Esophagus squamous epithelium (tissue), 5 donors: ENCODE measurements at places on chromosomes 5 and 9. TPM values are rescaled to one million over a fixed set of nuclear protein-coding genes. Genes with fewer than 3 reads are reported as not detected.

GRCh38 chr9:33136721-33137670, 30.1 kb downstream of the B4GALT1 start:
- no peak for DNase-seq

GRCh38 chr5:12177225-12177624, 273.0 kb upstream of the CTNND2 start:
- DNase-seq = no peak

- DNase-seq = no peak
Measured at GRCh38 chr5:54689411-54690251, 172.1 kb downstream of the SNX18 start.

DNA sequence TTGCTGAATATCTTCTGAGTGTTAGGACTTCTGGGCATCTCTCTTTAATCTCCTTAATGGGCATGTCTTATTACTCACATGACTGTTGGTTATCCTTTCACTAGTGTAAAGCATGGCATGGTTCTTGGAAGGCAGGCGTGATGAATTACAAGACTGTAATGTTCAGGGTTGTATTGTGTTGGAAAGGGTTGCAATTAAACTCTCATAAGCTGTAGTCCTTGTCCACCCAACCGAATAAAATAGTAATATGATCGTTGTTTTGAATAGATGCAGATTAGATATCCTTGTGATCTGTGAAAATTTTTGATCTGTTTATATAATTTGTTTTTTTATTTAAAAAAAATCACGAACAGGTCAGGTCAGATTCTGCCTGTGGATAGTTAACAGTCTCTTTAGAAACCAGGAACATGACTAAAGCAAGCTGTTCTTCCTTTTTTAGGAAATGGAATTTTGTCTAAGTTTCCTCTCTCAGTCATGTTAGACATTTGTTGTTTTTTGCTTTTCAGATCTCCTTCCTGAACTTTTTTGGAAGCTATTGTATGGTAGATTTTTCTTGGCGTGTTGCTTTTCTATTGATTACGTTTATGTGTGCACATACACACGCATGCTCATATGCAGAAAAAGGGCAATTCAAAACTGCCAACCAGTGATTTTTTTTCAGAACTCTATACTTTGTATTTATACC, 121.8 kb downstream of the ARHGEF28 start:
- DNase-seq = no peak

DNA sequence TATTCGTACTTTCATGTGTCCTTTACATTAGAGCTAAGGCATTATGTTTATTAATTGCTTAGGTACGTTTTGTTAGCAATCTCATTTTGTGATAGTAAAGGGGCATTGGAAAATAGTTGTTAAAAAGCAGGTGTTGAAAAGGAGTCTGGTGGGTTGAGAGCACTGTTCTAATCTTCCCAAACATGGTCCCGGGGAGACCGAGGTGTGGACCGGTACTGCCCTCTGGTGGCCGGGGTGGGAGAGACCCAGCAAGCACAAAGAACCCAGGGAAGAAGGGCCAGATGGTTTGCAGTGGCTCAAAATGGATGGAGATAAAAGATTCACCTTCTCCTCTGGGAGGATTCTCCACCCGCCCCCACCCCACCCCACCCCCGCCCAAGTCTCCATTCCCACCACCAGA, 26.1 kb downstream of the IDNK start:
- no peak for DNase-seq

DNA sequence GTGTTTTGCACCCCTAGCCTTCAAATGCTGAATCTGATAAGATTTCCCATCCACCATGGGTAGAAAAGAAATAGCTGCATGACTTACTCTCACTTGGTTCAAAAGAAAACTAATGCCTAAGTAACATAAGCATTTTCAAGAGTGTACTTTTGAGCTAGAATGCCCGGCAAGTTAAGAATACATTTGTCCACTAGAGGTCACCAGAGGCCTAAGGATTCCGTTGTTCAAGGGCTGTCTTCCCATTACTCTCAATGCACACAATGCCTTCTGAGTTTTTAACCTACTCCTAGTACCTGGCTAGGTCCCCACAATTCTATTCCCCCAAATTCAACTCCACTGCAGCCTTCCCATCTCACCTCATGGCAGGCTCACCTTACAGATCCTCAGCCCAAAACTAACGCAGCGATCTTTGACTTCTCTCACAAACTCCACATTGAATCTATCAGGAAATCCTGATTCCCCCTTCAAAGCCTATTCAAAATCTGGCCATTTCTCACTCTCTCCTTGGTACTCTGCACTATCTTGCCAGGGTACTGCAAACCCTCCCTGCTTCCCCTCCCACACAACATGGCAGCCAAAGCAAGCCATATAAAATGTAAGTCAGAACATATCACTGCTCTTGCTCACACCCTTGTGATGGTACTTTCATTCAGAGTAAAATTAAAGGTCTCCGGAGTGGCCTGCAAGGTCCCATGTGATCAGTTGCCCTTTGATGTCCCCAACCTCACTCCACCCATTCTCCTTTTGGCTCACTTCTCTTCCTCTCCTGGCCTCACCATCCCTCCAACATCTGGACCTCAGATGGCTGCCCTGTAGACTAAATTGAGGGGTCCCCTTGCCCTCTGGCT, 13.4 kb downstream of the OXCT1 start:
- no peak for DNase-seq

GRCh38 chr9:6723881-6724420, 33.8 kb upstream of the KDM4C start:
- DNase-seq = no peak

GRCh38 chr5:136769900-136770684, 404.7 kb upstream of the TRPC7 start:
- no peak for DNase-seq

DNA sequence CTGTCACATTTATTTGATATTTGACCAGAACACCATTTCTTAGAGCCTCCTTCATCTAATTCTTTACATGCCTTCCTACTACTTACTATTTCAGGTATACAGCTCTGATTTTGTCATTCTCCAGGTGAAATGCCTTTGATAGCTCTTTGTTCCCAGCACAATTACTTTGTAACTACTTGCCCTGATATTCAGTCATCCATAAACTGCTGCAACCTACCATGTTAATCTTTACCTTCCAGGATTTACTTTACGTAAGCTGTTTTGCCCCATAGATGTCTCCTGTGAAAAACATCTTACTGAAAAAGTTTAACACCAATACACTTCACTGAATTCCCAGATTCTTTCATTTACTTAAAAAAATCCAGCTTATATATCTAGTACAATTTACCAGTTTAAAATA, 443.8 kb upstream of the CYLC2 start:
- no peak for DNase-seq

DNA sequence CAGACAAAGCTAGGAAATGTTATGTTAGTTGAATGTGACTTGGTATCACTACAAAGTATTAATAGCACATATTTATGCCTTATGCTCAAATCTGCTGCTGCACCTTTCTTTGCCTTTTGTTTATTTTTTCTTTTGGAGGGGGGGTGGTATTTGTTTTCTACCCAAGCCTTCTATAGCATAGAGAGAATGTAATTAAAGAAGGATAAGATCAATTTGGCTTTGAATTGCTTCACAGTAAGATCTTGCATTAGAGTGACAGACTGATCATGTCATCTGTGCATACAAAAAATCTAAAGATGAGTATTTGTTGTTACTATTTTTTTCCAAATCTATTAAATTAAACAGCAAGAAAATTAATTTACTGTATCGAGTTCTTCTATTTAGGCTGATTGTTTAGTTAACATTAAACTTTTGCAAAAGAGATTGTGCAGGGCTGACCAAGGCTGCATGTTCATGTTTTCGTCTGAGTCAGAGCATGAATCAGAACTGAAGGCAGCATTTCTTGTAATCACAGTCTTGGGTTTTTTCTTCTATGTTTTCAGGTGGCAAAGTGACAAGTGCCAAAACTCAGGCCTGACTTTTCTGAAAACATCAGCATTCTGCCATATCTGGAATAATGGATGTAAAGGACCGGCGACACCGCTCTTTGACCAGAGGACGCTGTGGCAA, 1007.1 kb upstream of the WWC1 start:
- DNase-seq = no peak

- no peak for DNase-seq
Measured at GRCh38 chr9:113573959-113574352, 110.4 kb downstream of the RGS3 start.

DNA sequence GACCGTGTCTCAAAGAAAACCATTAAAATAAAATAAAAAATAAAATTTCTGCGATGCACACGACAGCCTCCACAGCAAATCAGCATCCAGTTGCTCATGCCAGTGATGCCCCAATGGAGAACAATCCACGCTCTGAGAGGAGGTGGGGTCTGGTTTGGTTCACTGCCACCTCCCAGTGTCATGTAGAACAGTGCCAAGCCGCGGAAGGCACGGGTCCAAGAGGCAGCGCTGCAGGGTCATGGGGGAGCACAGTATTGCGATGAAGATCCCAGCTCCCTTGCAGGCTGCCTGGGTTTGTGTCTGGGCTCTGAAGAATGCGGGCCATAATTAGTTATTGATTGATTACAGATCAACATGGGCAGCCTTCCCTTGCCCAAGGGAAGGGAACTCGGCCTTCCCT, 6.1 kb upstream of the CACFD1 start:
- DNase-seq = no peak

DNA sequence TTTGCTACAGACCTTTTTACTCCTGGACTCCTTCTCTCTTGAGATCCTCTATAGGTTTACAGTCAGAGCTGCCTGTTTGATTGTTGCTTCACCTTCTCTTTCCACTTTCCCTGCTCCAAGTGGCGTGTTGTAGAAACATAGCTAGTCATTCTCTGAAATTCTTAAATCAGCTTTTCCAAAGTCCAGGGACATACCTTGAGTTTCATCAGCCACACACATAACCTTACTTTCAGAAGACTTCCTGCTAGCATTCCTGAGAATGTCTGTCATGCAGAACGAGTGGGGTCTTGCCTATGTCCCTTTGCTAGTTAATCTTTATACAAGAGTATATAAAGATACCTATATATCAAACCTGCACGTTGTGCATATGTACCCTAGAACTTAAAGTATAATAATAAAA, 230.3 kb upstream of the ZNF462 start:
- no peak for DNase-seq

GRCh38 chr5:178326374-178326715, 93.7 kb upstream of the PHYKPL start:
- DNase-seq = no peak

DNA sequence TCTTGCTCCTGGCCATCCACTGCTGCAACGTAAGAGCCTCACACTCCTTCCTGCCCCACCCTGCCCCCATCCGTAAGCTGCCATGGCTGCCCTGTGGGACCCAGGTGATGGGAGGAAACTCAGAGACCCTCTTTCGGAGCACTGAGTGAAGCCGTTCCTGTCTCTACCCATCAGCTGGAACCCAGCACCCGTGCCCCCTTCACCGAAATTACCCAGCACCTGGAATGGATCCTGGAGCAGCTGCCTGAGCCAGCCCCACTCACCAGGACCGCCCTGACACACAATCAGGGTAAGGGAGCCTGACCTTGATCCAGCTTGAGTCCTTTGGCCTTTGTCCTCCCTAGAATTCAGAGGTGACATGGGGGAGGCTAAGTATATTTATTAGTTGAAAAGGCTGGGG, 3.2 kb downstream of the TESK1 start:
- DNase-seq = no peak

- no peak for DNase-seq
Measured at GRCh38 chr5:140575309-140575708, 10.7 kb downstream of the SLC35A4 start.

- no peak for DNase-seq
Measured at GRCh38 chr9:122949696-122950095, 8.9 kb downstream of the RABGAP1 start.

DNA sequence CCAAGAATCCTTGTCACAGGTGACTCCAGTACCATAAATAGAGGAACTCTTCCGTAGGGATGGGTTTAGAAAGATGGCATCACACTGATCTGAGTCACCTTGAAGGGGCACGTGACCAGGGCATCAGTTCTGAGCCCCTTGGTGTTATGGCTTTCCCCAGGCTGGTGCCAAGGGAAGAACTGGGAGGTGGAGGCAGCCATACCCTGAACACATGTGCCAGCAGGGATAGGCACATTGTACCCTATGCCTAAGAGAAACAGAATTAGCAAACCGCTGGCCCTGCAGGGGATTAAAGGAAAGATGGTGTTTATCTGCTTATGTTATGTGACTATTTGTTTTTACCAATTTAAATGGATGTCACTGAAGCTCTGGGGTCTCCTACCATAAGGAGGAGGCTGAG, 196.2 kb downstream of the RGS3 start:
- DNase-seq = no peak

DNA sequence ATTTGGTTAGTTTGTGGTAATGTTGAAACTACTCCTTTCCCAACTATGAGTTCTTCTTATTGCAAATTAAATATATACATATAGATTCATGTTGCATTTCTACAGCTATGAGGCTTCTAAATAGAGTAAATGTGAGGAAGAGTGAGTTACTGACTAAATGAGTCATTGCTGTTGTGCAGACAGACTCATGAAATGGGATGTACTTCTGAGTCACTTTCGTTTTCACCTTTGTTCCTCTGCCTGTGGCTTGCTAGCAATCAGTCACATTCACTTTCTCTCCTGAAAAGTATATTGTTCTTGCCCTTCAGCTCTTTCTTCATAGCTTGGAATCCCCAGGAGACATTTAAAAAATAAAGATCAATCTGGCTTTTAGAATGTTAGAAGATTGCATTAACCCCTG, 295.5 kb upstream of the SMC2 start:
- no peak for DNase-seq

The SYK gene
- total RNA-seq = 45.5 TPM

The HMCN2 gene
- 0.64 TPM for total RNA-seq

The PKD2L2 gene
- not detected for total RNA-seq

The PCDHB9 gene
- total RNA-seq = not detected

The INSL6 gene
- not detected for total RNA-seq

The FRRS1L gene
- total RNA-seq = 1.5 TPM

The MARCHF11 gene
- not detected for total RNA-seq
